ENCODE measurements at places on chromosomes 7 and 10. TPM values are rescaled to one million over a fixed set of nuclear protein-coding genes. Genes with fewer than 3 reads are reported as not detected.

GRCh38 chr7:155298288-155298833 lies 683 bp downstream of the INSIG1 start:
- no peak for DNase-seq

DNA sequence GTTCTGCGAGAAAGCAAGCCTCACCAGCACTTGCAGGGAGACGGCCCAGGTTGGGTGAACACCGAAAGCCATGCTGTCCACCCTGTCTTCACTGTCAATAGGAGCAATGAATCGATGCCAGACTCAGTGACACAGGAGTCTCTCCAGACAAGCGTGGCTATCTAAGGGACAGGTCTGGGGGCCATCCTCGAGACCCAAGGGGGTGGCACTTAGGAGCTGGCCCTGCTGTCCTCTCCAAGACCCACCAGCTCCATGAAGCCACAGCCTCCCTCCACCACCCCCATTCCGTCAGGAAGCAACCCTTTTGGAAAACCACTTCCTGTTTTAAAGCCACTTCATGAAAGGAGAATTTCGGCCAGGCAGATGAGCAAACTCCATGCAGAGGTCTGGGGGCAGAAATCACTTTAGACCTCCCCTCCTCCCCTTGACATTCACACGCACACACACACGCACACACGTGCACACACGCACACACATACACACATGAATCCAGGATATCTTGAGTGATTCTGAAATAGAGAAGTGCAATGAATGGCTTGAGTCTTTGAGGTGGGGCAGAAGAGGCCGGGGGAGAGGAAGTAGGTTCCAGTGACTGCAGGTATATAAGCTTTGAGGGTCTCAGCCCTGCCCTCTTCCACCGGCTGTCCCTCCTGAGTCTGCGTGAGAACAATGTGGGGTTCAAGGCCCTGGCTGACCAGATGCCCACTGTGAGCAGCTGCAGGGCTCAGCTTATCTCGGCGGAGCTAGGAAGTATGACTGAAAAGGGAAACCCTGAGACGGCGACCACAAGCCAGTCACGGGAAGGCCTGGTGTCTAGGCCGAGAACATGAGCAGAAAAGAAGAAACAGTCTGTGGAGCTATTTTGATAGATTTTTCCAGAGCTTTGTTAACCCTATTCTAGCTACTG lies 25.0 kb downstream of the RGS10 start:
- no peak for DNase-seq

TMEM130 gene
- 0.10 TPM for total RNA-seq

NUTM2D gene
- 4.0 TPM for total RNA-seq

PON1 gene
- total RNA-seq, result 465 TPM

GRCh38 chr10:88127269-88127668 lies 263.8 kb downstream of the PTEN start:
- DNase-seq, result no peak

FRAT2 gene
- total RNA-seq, result 10.3 TPM

GRCh38 chr10:73263693-73264347 lies 11.4 kb upstream of the MRPS16 start:
- DNase-seq, result no peak

DNA sequence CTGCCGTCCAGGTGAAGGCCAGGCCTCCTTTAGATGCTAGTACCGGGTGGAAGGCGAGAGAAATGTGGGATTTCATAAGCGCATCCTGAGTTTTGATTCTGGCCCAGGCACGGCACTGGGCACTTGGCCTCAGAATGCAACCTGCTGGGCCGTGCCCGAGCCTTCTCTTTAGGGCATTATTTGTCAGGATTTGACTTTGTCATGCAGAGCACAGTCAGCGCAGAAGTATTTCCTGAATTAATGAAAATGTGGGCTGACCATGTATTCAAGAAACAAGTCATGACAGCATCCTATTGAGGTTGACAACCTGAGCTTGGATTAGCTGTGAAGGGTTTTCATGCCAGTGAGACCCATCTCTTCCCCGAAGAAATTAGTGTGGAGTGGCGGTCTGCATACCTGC lies 34.4 kb downstream of the RCC1L start:
- DNase-seq, result no peak

DNA sequence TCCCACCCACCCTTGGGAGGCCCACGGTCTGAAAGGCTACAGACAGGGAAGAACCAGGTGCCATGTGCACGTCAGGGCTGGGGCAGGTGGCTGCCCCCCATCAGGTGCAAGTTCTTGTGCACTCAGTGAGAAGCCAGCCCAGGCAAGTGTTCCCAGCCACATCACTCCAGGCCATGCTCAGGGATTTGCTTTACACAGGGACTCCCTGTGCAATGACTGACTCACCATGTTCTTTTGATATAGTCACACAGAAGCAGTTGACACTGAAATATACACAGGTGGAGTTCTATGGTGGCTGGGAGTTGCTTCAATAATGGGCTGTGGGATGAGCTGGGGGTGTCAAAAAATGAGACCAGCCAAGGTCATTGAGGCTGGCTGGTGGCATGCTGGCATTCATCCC lies 8.0 kb upstream of the CHST15 start:
- DNase-seq, result no peak

- DNase-seq, result no peak
These were observed 248.3 kb upstream of the GLI3 start for GRCh38 chr7:42485301-42485766.

GRCh38 chr10:9091530-9092093 lies 1037.1 kb downstream of the GATA3 start:
- no peak for DNase-seq

GPER1 gene
- total RNA-seq, result 29.8 TPM

Measured in left lobe of liver (tissue), 2 donors.